Posterior cingulate gyrus (tissue), 11 donors: ENCODE measurements at places on chromosomes 3 and 15.
A peak's percentile ranks its signal among the peaks of the same experiment; 100 is the strongest.

GRCh38 chr15:57890351-57890750 is 175.2 kb downstream of the ALDH1A2 start:
- DNase-seq, result no peak

DNA sequence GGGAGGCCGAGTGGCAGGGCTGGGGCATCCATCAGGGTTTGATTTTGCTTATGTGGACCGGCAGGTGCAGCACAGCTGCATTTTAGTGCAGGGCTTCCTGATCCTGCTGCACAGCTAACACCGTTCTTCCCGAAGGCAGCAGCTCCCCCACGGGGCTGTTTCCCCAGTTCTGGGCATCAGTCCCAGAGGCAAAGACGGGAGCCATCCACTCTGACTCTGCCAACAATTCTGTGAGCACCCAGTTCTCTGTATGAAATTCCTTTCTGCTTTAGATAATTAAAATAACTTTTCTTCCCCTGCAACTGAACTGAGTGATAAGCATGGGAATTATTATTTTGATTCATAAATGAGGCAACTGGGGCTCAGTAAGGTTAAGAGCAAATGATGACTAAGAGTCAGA is 262.9 kb upstream of the ATP10A start:
- peak; percentile 89 for DNase-seq

DNA sequence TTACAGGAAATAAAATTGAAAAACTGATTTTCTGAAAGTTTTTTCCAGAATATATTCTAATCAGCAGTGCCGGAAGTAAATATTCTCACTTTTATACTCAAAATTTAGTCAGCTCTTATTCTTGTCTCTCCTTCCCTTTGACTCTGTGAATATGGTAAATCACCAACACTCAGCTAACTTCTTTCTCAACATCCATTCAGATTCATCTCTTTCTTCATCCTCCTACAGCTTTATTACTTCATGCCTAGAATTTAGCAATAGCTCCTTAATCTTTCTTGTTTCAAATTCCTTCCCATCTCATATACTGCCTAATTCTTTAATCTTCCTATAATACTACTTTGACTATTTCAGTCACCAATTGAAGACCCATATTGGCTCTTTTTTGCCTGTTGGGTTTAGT is 67.9 kb downstream of the FGF7 start:
- DNase-seq, result no peak

- DNase-seq, result peak; percentile 67
Measured at GRCh38 chr15:62066663-62067447, at the start of gene C2CD4A. C2CD4A (plus strand) TSS chr15:62066977; CDS start chr15:62067614, 637 bp downstream.

GRCh38 chr3:156307704-156308103 is 187.3 kb downstream of the KCNAB1 start:
- DNase-seq, result no peak

GRCh38 chr3:193970773-193971206 is 165.2 kb upstream of the HES1 start:
- DNase-seq, result no peak

- no peak for DNase-seq
Measured at GRCh38 chr15:44082558-44083157, 112.4 kb downstream of the FRMD5 start.

- DNase-seq, result no peak
Measured at GRCh38 chr15:58185439-58185838, 47.3 kb downstream of the AQP9 start.

- DNase-seq, result no peak
Measured at GRCh38 chr3:119779731-119780383, 2.0 kb upstream of the NR1I2 start.

DNA sequence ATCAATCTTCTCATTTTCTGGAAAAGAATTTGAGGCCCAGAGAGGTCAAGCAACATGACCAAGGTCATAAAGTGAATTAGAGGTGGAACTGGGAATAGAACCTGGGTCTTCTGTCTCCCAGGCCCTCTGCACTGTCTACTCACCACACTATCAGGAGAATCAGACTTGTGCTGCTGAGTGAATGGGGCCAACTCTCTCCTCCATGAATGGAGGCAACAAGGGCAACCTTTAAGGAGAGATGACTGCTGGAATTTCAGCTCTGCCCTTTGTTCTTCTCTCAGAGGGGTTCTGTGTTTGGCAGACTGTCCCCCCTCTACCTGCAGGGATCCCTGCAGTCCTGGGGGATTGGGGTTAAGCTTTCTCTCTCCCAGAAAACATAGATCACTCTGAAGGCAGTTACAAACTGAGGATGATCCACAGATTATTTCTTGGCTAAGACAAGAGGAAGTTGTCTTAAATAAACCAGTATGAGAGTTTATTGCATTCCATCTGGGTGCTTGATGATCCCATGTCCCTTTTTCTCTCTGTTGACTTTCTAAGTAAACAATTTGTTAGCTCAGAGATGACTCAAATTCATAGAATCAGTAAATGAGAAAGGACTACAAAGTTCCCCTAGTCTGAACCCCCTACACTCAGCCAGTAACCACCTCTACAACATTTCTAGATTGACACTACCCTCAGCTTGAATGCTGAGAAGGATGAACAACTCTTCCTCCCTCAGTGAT is 99.0 kb upstream of the LIPC start:
- no peak for DNase-seq

DNA sequence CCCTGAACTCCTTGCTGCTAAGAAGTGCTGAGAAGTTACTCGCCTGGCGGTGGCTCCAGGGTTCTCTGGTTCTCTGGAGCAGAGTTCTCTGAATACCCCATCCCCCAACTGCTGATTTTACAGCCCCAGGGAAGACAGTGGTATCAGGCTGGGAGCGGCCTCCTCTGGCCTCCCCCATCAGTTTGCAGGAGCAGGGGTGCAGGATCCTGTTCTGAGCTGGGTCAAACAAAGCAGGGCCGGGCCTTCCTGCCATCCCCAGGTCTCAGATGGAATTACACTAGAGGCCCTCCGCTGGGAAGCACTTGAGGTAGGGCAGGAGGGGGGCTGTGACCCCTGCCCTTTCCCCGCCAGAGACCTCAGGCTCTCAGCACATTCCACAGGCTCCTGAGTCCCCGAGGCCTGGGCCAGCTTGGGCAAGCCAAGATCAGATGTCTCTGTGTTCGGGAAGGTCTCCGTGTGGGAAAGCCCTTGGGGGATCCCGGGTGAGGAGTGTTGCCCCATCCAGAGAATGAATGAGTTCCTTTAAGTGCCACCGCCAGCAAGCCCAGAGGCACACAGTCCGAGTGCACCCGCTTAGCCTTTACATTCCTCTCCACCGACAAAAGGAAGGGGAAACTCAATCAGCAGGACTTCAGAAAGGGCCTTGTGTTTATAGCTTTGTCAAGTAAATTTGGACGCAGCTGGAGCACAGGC is 149.9 kb downstream of the LRRK1 start:
- DNase-seq, result no peak

DNA sequence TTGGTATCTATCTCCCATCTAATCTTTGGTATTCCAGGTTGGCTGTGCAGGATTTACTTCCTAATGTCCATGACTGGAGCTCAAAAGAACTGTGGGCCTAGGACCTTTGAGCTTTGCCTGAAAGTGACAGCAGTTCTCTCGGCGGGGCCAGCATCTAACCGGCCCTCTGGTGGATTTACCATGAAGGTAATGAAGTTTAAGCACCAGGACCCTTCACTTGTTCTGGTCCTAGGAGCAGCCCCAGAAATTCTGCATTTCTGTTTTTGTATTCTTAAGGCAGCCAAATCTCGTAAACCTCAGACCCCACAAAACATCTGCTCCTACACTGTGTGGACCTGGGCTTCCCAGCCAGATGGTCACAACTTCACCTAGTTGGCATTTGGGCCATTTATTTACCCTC is 13.0 kb downstream of the CALML4 start:
- DNase-seq, result no peak

GRCh38 chr3:142604940-142605339 is 8.7 kb downstream of the PLS1 start:
- DNase-seq, result no peak

DNA sequence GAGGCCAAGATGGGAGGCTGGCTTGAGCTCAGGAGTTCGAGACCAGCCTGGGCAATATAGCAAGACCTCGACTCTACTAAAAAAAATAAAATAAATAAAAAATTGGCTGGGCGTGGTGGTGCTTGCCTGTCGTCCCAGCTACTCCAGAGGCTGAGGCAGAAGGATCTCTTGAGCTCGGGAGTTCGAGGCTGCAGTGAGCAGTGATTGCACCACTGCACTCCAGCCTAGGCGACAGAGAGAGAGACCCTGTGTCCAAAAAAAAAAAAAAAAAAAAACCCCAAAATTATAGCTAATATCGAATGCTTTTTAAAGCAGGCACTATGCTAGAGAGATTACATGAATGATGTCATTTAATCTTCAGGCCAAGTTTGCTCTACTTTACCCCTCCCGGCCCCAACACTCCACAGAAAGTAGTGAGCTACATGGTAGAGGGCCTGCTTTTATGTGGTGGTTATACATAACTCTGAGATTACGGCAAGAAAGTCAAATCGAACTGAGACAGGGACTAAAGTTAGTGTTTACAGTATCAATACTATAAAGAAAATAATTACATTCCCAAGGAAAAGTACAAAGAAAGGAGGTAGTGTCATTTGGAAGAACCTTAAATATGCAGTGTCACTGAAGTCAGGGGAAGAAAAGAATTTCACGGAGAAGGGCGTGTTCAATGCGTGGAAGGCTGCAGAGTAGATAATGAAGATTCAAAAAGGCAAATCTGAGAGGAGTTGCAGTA is 1.1 kb downstream of the ADPGK start:
- no peak for DNase-seq

DNA sequence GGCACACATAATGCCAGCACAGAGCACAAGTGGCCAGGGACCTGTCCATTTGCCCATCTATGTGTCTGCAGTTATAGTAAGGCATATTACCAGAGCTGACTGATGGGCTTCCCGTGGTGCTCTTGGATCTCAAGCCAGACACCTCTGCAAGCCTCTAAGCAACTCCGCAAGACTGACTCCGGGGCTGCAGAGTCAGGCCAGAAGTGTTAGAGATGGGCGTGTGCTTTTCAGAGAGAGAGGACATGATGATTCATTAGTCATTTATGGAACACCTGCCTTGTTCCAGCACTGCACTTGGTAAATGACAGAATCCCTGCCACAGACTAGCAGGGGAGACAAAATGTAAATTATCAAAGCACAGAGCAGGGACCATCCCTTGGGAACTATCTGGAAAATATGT is 559.0 kb downstream of the PDCD6IP start:
- DNase-seq, result no peak

DNA sequence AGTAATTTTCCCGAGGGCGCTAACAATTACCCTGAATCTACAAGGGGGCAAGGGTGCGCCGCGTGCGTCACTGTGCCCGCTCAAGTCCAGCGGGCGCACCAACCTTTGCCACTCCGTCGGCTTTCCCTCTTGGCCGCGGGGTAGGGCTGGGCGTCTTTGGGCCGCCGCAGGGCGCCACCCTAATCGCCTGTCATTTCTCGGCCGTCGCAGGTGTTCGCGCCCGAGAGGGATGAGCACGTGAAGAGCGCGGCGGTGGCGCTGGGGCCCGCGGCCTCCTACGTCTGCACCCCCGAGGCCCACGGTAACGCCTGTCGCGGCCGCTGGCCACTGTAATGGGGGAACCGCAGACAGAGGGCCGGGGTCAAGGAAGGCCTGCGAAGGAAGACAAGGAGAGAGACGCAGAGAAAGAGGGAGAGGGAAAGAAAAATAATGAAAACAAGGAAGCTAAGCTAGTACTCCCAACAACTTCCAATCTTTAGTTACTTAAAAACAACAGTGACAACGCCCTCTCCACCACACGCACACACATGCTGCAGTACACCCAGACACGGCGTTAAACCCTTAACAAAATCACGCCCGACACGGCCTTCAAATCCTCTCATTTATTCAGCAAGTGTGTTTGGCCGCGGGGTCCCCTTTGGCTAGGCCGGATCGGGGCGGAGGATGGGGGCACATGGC is 3.8 kb downstream of the SKOR1 start:
- no peak for DNase-seq

GRCh38 chr3:54951405-54951804 is 23.5 kb upstream of the LRTM1 start:
- peak; percentile 38 for DNase-seq
